ENCODE measurements at places on chromosomes 7 and 10.
A peak's percentile ranks its signal among the peaks of the same experiment; 100 is the strongest.

GRCh38 chr7:148037044-148037443 lies 553.5 kb upstream of the C7orf33 start:
- DNase-seq = peak; percentile 87

GRCh38 chr7:1085266-1085665 lies 2.6 kb upstream of the GPER1 start:
- DNase-seq = no peak

DNA sequence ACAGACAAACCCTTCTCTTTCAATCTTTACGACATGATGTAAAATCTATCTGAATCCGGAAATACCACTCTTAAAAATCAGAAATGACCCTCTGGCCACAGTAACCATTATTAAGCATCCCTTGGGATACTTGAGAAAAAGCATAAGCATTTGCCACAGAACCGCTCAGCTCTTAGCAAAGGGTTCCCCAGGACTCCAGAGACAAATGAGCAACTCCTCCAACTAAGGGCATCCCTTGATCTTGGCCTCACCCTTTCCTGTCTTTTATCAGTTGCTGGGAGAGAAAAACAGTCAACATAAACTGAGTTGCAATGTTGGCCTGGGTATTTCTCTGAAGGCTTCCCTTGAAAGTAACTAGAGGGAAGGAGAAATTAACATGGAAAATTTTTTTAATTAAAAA lies 3.5 kb downstream of the PDLIM1 start:
- no peak for DNase-seq

GRCh38 chr7:76201732-76202665 lies at the start of gene SRRM3:
Gene SRRM3, plus strand, starts transcription at chr7:76201896. Its CDS starts 33,171 bp downstream, at chr7:76235067.
- DNase-seq = peak; percentile 49

- DNase-seq = peak; percentile 92
Observed at GRCh38 chr7:1512781-1513656, 8.8 kb upstream of the INTS1 start.

- DNase-seq = peak; percentile 83
Observed at GRCh38 chr10:58513188-58514110, 777 bp downstream of the BICC1 start.

Measured in MV-4-11 (cell line).